ELR (cell line): ENCODE measurements at places on chromosomes 5 and 9.

- peak; percentile 76 for DNase-seq
These were observed 183.0 kb upstream of the FTMT start for GRCh38 chr5:121668635-121669034.

GRCh38 chr9:74331607-74332006, 165.5 kb upstream of the RORB start:
- no peak for DNase-seq

GRCh38 chr9:8822667-8823025, 1023.1 kb upstream of the DMAC1 start:
- DNase-seq = no peak

- DNase-seq = no peak
These were observed 168.5 kb downstream of the PLPPR1 start for GRCh38 chr9:101197026-101197425.

DNA sequence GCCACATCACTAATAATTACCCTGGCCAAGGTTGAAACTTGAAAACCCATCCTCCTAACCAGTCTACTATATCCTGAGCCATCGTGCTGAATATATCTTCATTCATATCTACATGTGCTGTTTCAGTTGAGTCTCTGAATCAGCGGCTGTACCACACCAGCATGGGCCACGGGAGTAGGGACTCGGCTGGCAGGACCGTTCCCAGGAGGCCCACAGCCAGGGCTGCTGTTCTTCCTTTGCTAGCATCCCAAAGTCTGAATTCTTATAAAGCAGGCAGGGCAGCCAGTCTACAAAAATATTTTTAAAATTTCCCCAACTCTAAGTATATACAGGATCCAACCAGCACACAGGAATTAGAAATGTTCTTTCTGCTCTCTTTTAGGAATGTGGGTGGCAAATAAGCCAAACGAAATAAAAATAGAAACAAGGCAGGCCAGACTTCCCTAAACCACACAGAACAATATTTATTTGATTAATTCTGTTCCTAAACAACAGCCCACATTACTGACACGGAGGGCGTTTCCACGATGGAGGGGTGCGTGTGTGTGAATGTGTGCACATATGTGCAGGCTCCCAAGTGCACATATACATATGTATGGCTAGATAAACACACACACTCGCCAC, 42.8 kb upstream of the EQTN start:
- no peak for DNase-seq

- DNase-seq = no peak
These were observed 615.5 kb upstream of the CHD1 start for GRCh38 chr5:99544356-99544755.

GRCh38 chr9:137502008-137502911, 43.1 kb upstream of the NSMF start:
- peak; percentile 21 for DNase-seq

- DNase-seq = no peak
These were observed 760.9 kb upstream of the WWC1 start for GRCh38 chr5:167530548-167530947.

GRCh38 chr5:161431963-161432362, 114.6 kb downstream of the GABRB2 start:
- DNase-seq = no peak

DNA sequence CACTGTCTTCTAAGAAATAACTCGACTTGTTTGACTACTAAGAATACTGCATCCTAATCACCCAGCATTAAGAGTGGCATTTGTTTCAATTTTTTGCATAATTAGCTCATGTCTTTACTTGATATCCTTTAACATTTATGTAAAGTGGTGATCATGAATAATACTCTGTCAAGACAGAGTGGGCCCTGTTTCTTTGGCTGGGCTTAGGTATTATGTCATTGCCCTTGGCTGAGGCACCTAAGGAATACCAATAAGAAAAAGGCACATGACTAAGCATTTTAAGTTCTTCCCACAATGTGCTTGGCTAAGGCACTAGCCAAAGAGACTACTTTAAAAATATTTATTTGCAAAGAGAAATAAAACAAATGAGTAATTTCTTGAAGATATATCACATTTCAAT, 308.1 kb downstream of the CTNND2 start:
- DNase-seq = no peak

GRCh38 chr5:160685695-160686094, 166.3 kb downstream of the ATP10B start:
- peak; percentile 12 for DNase-seq

DNA sequence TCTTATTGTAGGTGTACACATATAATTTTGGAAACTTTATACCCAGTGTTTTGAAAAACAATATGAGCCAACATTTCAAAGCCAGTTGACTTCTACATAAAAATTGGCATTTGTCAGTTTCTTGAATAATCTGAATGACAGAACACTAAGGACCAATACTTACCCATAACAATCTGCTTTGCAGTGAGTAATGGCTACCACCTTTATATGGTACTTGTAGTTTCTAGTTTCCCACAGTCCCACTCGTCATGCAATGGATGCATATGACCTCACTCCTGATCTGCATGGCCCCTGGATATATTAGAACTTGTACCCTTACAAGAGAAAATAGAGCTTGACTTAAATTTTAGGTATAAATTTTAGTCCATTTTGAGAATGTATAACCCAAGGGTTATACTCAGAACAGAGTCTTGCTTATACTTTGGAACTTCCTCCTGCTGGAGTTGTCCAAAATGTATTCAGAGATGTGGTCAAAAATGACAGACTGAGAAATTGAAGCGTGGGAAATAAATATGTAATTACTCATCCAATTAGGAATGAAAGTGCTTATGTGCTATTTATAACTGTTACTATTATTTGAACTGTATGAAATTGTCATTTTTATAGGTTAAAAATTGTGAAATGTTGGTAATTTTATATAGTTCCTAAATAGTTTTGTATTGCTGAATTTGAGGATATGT, 19.5 kb downstream of the XRCC4 start:
- DNase-seq = peak; percentile 48

GRCh38 chr9:37036776-37037502, 2.9 kb upstream of the PAX5 start:
- DNase-seq = peak; percentile 44

DNA sequence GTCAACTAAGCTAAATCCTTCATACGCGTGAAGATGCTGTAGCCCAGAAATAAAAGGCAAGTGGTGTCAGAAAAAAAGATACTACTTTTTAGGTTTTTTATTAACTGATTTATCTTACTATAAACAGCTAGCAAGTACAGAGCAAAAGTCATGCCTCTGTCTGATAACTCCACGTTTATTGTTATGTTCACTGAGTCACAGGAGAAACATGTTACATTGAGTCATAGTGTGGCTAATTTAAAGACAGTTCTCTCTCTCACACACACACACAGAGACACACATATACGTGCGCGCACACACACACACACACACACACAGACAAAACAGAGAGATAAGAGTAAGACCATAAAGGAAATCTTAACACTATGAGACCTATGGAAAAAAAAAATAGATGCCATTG, 770.0 kb upstream of the CDH10 start:
- DNase-seq = no peak

DNA sequence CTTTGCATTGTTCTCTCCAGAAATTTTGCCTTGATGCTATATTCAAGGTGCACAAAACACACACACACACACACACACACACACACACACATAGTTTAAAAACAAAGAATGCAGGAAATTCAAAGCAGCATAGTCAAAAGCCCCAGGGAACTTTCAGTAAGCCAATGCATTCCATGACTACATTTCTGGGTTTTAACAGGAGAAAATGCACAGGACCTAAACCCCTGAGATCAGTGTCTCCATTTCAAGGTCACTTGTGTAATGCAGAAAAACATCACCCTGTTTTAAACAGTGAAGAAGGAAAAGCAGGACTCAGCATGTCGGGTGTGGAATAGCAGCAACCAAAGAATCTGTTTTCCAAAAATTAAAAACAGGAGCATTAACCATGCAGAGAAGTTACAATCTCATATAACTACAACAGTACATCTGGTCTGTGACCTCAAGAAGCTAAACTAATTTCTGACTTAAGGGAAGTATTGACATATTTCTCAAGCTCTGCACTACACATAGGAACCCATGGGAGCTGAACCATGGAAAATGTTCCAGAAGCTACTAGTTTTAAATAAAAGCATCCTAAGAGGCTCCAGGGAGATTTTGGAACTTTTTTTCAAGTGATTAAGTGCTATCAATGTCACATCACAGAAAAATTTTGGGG, 296.7 kb downstream of the HINT1 start:
- no peak for DNase-seq

DNA sequence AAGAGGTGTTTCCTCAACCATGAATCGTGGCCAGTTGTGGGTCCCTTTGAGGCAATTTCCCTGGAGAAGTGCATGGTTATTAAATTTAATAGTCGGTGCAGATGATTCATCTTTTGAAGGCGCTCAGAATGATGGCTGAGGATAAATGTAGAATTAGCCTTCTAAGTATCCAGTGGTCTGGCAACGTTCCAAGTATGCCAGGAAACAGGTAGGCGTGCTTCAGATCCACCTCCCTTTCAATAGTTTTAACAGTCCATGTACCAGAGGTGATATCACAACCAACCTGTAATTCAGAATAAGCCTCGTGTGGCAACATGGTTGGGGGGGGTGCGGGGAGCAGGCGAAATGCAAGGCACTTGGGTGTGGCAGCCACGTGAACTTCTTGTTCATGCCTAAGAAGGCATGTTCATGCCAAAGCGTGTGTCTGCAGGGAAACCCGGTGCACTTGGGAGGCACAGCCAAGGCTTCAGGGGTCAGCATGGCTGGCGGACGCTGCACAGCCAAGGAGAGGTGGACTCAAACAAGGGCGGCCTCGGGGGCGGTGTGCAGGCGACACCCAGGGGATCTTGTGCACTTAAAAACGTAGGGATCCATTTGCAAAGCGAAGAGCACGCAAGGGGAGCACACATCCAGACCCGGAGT, 5.2 kb upstream of the NKD2 start:
- no peak for DNase-seq

DNA sequence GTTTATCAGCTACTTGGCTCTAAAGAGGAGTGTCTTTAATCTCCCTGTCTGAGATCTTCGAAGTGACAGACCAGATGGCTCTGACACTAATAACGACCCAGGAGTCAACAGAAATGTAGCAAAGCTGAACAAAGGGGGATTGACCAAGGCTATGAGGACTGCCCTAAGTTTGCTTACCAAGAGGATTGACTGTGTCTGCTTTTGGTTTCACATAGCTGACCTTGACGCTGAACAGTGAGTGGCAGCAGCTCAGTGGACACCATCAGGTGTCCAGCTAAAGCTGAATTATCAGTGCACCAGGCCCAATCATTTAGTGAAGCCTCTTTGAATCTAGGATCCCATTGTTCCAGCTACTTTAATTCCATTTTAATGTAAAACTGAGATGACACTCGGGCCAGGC, 262.6 kb downstream of the COX7C start:
- no peak for DNase-seq

- no peak for DNase-seq
These were observed 4.5 kb downstream of the TMEM215 start for GRCh38 chr9:32787816-32788215.

DNA sequence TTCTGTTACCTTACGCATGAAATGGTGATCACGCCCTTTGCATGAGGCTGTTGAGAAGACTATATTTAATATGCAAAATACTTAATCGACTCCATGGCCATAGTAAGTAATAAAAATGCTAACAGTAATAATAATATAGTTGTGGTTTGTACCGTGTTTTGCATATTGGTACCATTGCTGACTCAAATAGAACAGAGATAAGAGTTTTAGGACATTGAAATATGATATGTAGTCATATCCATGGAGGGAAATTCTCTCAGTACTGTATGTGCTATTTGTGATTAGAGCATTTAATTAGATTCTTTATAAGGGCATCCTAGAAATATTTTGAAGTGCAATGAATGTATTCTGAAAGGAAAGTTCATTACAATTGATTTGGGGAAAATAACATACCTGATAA, 41.9 kb downstream of the CFAP90 start:
- DNase-seq = no peak

DNA sequence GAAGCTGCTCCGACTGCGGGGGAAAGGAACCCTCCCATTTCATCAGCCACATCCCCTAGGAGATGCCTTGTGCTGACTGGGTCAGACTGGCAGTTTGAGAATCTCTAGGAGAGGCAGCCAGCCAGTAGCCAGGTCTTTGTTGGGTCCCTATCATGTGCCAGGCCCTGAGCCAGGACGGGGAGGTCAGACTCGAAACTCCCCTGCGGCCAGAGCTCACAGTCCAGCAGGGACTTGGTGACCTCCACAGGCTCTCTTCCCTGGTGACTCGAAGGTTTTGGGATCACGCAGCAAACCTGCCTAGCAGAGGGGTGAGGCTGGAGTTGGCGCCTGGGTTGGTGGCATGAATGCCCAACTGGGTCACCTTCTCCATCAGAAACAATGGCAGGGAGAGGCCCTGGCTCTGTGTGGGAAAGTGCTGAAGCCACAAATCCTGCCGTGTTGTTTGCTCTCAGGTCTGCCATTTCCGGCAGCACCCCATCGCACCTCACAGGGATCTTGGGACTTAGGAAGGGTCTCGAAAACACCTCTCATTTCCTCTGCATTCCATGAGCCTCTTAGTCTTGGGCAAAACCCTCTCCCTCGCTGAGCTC, 14.4 kb upstream of the ORM1 start:
- no peak for DNase-seq

- no peak for DNase-seq
These were observed 2.1 kb downstream of the FGD3 start for GRCh38 chr9:92949266-92949982.

GRCh38 chr5:178564811-178565550, 25.2 kb downstream of the COL23A1 start:
- no peak for DNase-seq

- peak; percentile 56 for DNase-seq
These were observed 104.5 kb upstream of the NUDT12 start for GRCh38 chr5:103667068-103667467.

DNA sequence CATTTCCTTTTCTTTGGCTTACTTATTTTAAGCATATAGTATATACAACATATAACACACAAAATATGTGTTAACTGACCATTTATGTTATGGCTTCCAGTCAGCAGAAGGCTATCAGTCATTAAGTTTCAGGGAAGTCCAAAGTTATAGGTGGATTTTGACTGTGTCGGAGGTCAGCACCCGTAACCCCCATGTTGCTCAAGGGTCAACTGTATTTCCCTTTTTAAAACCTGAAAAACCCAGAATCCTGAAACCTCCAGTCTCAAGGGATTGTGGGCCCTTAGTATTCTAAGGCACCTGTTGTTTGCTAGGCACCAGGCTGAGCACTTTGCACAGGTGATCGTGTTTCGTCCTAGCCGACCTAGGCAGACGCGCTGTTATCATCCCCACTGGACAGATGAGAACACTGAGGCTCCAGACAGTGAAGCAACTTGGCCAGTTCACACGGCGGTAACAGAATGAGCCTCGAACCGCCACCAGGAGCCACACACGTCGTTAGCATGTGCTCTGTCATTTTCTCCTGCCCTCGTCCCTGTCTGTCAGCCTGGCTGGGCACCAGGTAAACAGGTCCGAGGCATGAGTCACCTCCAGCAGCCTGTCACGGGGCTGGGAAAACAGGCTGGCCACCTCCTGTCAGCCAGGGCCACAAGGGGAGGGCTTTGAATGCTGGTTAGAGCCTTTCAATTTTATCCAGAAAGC, 39.9 kb downstream of the DUSP1 start:
- DNase-seq = peak; percentile 32

DNA sequence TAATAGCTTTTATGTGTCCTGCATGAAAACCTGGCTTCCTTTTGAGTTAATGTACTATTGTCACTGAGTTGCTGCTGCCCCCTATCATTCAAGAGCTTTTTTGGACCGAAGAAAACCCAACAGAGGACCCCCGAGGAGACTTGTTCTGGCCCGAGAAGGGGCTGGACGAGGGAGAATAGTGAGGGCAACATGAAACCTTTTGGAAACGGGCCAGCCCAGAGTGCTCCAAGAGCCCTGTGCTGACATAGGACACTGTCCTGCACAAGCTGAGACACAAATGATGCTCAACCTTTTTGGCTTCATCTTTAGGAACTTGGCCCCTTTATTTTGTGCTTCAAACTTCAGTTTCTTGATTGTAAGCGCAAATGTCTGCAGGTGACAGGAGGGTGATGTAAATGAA, 4.0 kb upstream of the GADD45G start:
- no peak for DNase-seq
